Pancreas (tissue), 10 donors: ENCODE measurements at places on chromosomes 2 and 18.

GRCh38 chr2:237594514-237594871, 4.0 kb upstream of the RAB17 start:
- no peak for DNase-seq

GRCh38 chr18:72830109-72830508, 37.7 kb downstream of the NETO1 start:
- DNase-seq: no peak

- no peak for DNase-seq
Observed at GRCh38 chr2:25036221-25036559, 5.7 kb upstream of the EFR3B start.

GRCh38 chr2:150449856-150450255, 37.6 kb downstream of the RND3 start:
- DNase-seq: no peak

DNA sequence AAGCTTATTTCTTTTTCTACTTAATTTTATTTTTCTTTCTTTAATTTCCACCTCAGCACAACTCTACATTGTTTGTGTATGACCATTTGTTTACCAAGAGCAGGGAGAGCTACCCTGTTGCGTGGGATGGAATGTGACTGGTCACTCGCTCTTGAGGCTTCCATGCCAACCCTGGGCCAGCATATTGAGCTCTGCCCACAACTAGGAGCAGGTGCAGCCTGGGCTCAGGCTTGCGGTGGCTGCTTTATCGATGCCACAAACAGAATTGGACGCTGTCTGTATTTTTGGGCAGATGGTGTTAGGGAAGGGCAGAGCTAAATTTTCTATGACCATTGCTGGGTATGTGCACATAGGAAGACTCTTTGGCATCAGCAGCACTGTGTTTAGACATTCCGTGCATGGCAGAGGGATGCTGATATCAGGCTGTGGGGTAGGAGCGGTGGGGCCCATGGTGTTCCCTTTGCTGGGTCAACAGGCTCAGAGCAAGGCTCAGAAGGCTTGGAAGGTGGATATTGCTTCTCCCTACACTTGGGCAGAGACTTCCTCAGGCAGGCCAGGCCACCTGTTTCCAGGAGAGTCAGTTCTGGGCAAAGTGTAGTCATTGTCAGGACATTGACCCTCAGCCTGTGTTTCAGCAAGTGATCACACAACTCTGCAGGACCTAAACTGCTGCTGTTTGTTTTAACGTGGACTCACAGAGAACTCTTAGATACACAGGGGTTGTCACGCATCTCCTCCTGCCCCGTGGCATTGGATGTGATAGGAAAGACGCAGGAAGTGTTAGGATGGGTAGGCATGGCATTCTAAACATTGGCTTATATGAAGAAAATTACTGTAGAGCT, 40.2 kb downstream of the TMEM182 start:
- no peak for DNase-seq

GRCh38 chr2:129877795-129878775, 101.4 kb upstream of the RAB6C start:
- no peak for DNase-seq

- no peak for DNase-seq
Observed at GRCh38 chr2:201452058-201452921, 750 bp downstream of the STRADB start.
